ENCODE measurements at places on chromosomes 4 and X.

DNA sequence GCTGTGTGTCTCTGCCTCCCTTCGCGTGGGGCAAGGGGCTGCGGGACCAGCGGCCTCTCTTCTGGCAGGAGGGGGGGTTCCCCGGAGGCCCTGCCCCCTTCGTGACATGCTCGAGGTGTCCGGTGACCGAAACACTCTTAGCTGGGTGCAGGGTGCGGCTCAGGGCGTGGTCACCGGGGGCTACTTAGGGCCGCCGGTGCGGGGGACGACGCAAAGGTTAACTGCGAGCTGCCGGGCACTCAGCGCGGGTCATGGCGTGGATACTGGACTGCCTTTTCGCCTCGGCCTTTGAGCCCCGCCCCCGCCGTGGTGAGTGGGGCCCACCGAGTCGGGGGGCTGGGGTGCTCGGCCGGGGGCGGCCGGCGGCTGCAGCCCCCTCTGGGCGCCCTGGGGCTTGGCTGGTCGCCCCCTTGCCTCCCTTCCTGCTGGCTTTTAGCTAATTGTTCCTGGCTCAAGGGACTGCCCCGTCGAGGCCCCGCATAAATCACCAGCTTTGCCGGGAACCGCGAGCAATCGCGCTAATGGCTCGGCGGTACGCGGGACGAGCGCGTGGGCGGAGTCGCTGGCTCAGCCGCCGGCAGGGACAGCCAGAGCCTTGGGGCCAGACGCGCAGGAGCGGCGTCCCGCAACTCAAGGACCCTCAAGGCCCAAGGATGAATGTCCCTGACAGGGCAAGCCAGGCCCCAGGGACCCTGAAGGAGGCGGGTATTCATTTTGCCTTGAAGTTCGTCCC is at the start of gene ARHGAP36:
TSS of gene ARHGAP36 (plus strand) at position 211 of the 733 bp plus-strand sequence. CDS start 23,320 bp downstream, outside the sequence.
- DNase-seq, result no peak

DNA sequence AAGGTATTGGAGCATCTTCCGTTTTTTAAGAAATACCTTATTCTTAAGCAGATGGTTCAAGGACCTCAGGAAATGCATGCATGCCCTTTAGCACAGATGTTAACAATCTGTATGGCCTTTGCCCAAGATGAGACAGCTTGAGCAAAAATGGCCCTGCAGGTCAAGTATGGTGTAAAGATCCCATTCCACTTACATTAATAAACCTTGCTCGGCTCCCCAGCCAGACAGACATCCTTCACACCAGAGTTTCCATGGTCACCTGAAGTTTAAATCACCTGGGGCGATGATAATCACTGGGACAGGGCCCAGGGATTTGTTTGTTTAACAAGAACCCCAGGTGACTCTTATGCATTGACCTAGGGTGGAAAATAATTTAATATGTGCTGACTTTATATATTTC is 287.0 kb upstream of the NOCT start:
- no peak for DNase-seq

- no peak for DNase-seq
These were observed 75.6 kb downstream of the BMPR1B start for GRCh38 chr4:94833394-94833793.

DNA sequence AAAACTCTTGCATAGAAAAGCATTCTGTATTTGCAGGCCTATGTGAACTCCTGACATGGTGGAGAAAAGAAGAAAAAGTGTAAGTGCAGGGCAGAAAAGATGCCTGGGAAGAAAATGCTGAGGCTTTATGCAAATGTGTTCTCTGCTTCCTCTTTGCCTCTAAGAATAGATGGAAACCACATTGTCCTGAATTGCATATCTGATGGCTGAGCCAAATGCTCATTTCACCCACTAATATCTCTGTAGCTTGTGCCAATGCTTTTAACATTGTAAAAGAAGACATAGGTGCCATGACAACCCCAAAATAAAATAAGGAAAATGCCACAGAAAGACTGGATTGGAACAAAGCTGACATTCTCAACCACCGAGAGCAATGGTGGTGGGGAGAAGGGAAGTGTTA is 307.4 kb downstream of the GRIA2 start:
- DNase-seq, result no peak

Data from stimulated activated CD8-positive, alpha-beta memory T cell treated with anti-CD3 and anti-CD28 coated beads, Interleukin-2, amount 100 ng/mL, for 1 hour (primary cell).